SHP77 treated with DMSO at 0.1 percent for 48 hours (cell line): ENCODE measurements at places on chromosomes 13 and 19.
A peak's percentile ranks its signal among the peaks of the same experiment; 100 is the strongest.

DNA sequence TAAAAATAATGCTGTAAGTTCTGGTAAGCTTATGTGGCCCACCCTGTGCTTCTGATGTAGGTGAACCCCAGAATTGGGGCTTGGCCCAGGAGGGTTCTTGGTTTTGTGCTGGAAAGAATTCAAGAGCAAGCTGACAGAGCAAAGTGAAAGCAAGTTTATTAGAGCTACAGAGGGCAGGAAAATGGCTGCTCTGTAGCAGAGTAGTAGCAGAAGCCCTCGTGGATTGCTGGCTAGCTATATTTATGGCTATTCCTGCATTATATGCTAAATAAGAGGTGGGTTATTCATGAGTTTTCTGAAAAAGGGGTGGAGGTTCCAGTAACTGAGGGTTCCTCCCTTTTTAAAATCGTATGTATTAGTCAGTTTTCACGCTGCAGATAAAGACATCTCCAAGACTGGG is 20.6 kb upstream of the ZNF599 start:
- no peak for DNase-seq

- peak; percentile 75 for DNase-seq
These were observed 789.1 kb downstream of the GPC5 start for GRCh38 chr13:92187378-92187989.

DNA sequence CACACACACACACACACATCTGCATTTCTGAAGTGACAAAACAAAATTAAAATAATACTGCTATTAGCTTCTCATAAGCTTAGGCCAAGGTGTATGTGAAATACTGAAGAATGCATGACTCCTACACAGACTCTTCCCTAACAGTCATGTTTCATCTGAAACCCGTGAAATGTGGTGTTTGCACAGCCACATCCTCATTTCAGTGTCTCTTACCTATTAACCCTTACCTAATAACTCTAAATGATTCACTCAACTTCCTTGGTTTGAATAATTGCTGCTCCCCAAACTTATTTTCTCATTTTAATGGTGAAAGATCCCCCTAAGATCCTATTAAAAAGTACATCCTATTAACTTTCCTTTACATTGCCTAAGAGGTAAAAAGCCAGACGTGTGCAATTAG is 117.6 kb downstream of the MIPEP start:
- DNase-seq: no peak

DNA sequence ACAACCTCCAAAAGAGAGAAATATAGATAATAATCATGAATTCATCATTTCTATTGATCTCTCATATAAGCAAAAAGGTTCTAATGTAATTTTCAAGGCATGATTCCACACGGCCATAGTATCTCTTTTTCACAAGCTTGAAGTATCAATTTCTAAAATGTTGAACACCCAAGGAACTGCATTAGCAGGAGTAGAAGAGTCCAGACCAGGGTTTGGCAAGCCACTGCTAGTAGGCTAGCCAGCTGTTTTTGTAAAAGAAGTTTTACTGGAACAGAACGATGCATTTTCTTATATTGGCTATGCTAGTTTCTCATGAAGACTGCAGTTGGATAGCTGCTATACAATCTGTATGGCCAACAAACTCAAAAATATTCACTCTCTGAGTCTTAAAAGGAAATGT is 481.5 kb upstream of the MIR17HG start:
- no peak for DNase-seq
